Transverse colon (tissue), 4 donors: ENCODE measurements at places on chromosomes 1 and 21. TPM values are rescaled to one million over a fixed set of nuclear protein-coding genes. Genes with fewer than 3 reads are reported as not detected.

DNA sequence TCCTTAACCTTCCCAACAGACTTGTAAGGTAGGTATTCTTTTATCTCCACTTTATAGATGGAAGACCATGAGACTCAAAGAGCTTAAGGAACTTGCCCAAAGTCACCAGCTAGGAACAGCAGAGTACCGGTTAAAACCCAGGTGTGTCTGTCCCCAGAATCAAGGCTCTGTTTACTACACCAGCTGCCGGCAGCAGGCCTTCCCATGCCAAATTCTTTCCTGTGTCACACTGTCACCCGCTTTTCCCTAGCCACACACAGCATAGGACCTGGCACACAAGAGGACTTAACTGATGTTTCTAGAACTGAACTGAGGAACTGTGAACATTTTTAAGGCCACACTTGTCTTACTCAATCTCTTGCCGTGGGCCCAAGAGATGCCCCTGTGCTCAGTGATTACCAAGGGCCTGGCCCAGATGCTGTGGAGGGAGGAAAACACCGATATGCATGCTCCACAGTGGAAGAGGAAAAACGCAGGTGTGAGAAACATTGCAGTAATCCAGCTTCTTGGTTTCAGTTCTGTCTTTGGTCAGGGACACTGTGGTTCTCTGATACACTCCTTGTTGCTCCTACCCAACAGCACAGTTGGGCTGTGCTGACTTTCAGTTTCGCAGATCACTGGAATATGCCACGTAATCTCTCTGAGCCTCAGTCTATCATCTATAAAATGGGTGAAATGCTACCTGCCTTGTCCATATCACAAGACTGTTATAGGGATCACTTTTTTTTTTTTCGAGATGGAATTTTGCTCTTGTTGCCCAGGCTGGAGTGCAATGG is 13.9 kb upstream of the LY9 start:
- DNase-seq: peak; percentile 42
- no peaks in the 10 kb centered on the region for H3K36me3 ChIP-seq
- H3K4me1 ChIP-seq: peaks cover 16% of the 10 kb centered on the region
- no peak overlapping the region for H3K4me3 ChIP-seq
- peak overlapping the region; percentile 89 for H3K27ac ChIP-seq
- no peaks in the 10 kb centered on the region for H3K27me3 ChIP-seq

DNA sequence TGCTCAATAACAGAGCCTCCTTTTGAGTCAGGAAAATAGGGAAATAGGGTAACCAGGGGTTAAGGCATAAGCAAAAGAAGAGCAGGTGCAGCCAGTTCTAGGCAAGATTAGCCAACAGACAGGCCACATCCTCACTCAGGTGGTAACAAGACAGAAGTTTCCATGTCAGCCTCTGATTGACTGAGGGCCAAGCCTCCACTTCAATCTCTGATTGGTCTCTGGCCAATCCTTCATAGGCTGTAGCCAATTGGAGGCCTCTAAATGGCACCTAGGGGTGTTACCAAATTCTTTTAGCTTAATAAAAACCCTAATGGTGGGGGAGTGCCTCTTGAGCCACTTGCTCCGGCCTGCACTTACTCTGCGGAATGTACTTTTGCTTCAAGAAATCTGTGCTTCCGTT is 37.2 kb downstream of the LACTBL1 start:
- H3K27ac ChIP-seq: no peak overlapping the region
- no peaks in the 10 kb centered on the region for H3K36me3 ChIP-seq
- H3K4me3 ChIP-seq: no peak overlapping the region
- no peaks in the 10 kb centered on the region for H3K4me1 ChIP-seq
- DNase-seq: no peak

- no peak overlapping the region for H3K27ac ChIP-seq
- H3K36me3 ChIP-seq: no peaks in the 10 kb centered on the region
- no peak overlapping the region for H3K4me3 ChIP-seq
- no peak for DNase-seq
- H3K4me1 ChIP-seq: peaks cover 2% of the 10 kb centered on the region
Measured at GRCh38 chr1:52904927-52905698, 16.4 kb downstream of the ECHDC2 start.

GRCh38 chr1:216935901-216936300 is 212.7 kb upstream of the ESRRG start:
- H3K27me3 ChIP-seq: no peaks in the 10 kb centered on the region
- H3K27ac ChIP-seq: no peak overlapping the region
- H3K4me1 ChIP-seq: no peaks in the 10 kb centered on the region
- H3K36me3 ChIP-seq: no peaks in the 10 kb centered on the region

DNA sequence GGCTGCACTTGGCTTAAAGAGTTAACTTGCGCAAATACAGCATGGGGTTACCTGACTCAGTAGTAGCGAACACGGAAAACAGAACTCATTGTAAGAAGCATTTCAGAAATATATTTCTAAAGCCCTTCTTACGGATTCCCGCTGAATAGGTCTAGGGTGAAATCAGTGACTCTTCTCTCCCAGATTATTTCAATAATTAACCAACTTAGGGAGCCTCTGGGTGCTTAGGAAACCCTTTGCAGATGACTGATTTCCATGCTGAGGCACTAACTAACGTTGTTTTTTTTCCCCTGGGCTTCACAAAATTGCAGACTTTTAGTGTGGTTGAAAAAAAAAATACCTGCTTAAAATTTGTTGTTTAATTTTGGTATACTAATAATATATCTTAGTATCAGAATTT is 40.3 kb downstream of the BTG3 start:
- no peak for DNase-seq
- H3K36me3 ChIP-seq: no peaks in the 10 kb centered on the region
- H3K4me1 ChIP-seq: no peaks in the 10 kb centered on the region
- H3K4me3 ChIP-seq: no peak overlapping the region

- DNase-seq: no peak
- H3K27me3 ChIP-seq: peaks cover 30% of the 10 kb centered on the region
- no peak overlapping the region for H3K4me3 ChIP-seq
- no peak overlapping the region for H3K27ac ChIP-seq
- peaks cover 5% of the 10 kb centered on the region for H3K4me1 ChIP-seq
- no peaks in the 10 kb centered on the region for H3K36me3 ChIP-seq
Measured at GRCh38 chr21:42834726-42835191, 44.6 kb downstream of the WDR4 start.

- no peak overlapping the region for H3K4me3 ChIP-seq
- H3K36me3 ChIP-seq: no peaks in the 10 kb centered on the region
- DNase-seq: no peak
- no peaks in the 10 kb centered on the region for H3K27me3 ChIP-seq
- peaks cover 13% of the 10 kb centered on the region for H3K4me1 ChIP-seq
Measured at GRCh38 chr1:84701376-84701775, 11.1 kb upstream of the SSX2IP start.

- no peaks in the 10 kb centered on the region for H3K36me3 ChIP-seq
- no peaks in the 10 kb centered on the region for H3K4me1 ChIP-seq
- no peak for DNase-seq
- no peak overlapping the region for H3K4me3 ChIP-seq
- no peaks in the 10 kb centered on the region for H3K27me3 ChIP-seq
- H3K27ac ChIP-seq: no peak overlapping the region
Measured at GRCh38 chr1:234591131-234591530, 18.8 kb downstream of the IRF2BP2 start.

DNA sequence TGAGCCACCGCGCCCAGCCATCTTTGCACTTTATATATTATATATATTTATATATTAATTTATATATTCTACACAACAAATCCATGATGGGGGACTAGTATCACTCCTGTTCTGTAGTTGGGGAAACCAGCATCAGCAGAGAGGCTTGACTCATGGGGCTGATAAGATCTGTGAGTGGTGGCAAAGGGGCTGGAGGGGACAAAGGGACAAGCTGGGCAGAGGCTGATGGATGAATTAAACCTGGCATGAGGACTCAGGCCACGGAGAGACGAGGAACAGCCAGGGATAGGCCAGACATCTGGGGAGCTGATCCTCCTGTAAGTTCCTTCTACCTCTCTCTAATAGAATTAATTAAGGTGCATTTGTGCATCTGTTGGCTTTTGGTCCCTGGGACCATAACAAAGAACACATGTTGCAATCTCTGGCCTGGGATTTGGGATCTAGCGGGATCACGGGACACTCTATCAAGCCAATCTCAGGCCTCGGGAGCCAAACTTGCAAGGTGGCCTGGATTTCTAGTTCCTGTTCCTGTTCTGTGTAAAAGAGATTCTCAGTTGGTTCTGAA is 7.6 kb downstream of the CNR2 start:
- H3K27ac ChIP-seq: no peak overlapping the region
- DNase-seq: no peak
- no peaks in the 10 kb centered on the region for H3K36me3 ChIP-seq
- peaks cover 35% of the 10 kb centered on the region for H3K27me3 ChIP-seq
- no peak overlapping the region for H3K4me3 ChIP-seq

DNA sequence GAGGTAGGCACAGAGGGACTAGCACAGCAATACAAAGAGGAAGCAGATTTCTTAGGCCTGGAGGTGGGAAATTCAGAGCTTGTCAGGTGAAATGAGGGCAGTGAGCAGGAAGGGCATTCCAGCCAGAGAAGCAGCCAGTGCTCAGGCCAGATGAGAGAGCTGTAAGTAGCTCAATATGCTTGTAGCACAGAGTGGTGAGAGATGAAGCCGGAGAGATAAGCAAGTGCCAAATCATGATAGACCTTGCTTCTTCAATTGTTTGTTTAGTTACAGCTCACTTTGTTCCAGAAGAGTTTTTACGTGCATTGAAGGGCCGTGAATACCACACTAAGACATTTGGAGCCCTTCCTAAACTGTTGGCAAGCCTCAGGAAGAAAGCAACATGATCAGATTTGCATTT is 42.0 kb upstream of the ADAMTS1 start:
- no peaks in the 10 kb centered on the region for H3K4me1 ChIP-seq
- no peaks in the 10 kb centered on the region for H3K36me3 ChIP-seq
- no peak for DNase-seq
- no peak overlapping the region for H3K27ac ChIP-seq
- no peaks in the 10 kb centered on the region for H3K27me3 ChIP-seq

DNA sequence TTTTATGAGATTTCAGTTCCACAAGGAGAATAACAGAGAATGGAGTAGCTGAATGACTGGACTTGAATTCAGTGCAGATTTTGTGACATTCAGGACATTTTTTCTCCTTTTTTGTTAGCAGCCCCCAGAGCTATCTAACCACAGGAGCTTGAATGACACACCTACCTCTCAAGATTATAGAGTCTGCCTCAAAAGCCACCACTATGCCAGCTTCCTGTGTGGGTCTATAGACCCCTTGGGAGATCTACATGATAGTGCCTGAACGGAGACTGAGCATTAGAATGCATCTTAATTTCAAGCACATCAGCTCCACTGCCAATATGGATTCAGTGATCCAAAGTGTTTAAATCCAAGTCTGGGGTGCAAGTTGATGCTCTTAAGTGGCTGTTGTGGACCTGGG is 74.4 kb upstream of the ZNF648 start:
- no peak for DNase-seq
- H3K36me3 ChIP-seq: no peaks in the 10 kb centered on the region
- H3K27ac ChIP-seq: no peak overlapping the region
- H3K27me3 ChIP-seq: no peaks in the 10 kb centered on the region
- H3K4me3 ChIP-seq: no peak overlapping the region

DNA sequence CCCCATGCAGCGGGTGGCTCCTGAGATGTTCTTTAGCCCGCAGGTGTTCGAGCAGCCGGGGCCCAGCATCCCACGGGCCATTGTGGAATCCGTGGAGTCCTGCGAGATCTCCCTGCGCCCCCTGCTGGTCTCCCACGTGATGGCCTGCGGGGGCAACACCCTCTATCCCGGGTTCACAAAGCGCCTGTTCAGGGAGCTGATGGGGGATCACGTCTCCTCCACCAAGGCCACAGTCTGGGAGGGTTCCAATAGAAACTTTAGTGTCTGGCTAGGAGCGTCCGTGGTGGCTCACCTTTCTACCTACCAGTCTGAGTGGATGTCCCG is 71.0 kb downstream of the ACTL8 start:
- DNase-seq: peak; percentile 61
- H3K4me1 ChIP-seq: no peaks in the 10 kb centered on the region
- no peaks in the 10 kb centered on the region for H3K36me3 ChIP-seq

DNA sequence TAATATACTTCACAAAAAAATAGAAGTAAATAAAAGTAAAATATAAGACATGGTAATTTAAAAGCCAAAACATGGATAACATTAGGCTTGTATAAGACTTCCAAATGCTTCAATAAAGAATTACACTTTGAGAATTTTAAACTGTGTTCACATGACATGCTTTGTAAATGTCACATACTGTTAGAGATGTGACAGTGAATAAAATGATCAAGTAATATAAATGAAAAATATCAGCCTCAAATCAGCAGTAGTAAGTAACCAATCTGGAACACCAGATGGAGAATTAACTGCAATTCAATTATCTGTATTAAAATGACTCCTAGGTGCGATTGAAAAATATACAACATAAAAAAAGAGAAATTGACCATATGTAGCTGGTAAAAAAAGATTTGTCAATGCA is 1260.8 kb downstream of the BRINP3 start:
- no peaks in the 10 kb centered on the region for H3K4me1 ChIP-seq
- no peaks in the 10 kb centered on the region for H3K27me3 ChIP-seq
- no peaks in the 10 kb centered on the region for H3K36me3 ChIP-seq

DNA sequence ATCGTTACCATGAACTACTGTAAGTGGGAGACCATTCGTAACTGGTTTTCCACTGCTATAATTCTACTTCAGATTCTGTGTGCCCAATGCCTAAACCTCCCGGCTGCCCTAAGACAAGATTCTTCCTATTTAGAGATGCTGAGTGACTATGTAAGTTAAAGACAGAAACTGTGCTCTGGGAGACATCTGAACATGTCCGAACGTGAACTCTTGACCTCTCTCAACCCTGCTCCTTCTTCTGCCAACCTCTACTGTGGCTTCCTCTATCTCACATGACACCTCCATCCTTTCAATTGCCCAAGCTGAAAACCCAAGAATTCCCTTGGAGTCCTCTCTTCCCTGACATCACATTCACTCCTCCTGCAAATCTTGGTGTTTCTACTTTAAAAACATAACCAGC is 182.9 kb downstream of the AKT3 start:
- H3K4me1 ChIP-seq: no peaks in the 10 kb centered on the region
- H3K27me3 ChIP-seq: no peaks in the 10 kb centered on the region
- no peak for DNase-seq
- no peak overlapping the region for H3K27ac ChIP-seq
- H3K36me3 ChIP-seq: no peaks in the 10 kb centered on the region

DNA sequence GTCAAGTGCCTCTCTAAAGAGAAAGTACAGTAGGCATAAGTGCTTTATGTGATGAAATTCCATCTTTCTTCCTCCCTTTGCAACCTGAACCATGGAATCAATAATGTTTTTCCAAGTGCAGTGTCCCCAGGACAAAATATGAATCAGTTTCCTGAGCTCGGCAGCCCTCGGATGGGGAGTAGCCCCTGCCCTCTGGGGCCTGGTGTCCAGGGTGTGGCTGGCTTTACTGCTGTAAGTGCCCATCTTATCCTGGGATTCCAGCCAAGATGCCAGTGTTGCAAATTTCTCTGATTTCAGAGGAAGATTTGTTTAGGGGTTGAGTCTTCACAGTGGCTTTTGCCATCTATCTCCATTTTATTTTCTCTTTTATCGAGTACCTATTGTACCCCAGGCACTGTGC is 40.5 kb upstream of the SRP9 start:
- DNase-seq: no peak
- H3K4me3 ChIP-seq: no peak overlapping the region
- H3K4me1 ChIP-seq: no peaks in the 10 kb centered on the region
- H3K36me3 ChIP-seq: no peaks in the 10 kb centered on the region
- no peak overlapping the region for H3K27ac ChIP-seq

GRCh38 chr1:77900687-77901293 is 12.4 kb downstream of the NEXN start:
- H3K4me1 ChIP-seq: no peaks in the 10 kb centered on the region
- no peak overlapping the region for H3K4me3 ChIP-seq
- no peak overlapping the region for H3K27ac ChIP-seq
- no peaks in the 10 kb centered on the region for H3K27me3 ChIP-seq

Gene LRRC52
- not detected for total RNA-seq

Gene GNB1
- 166 TPM for total RNA-seq

Gene ARMH1
- not detected for total RNA-seq

Gene OR2T33
- total RNA-seq: not detected

Gene CD247
- not detected for total RNA-seq

Gene TENT5C
- 30.8 TPM for total RNA-seq

Gene CD160
- total RNA-seq: not detected
